ENCODE measurements at places on chromosomes 13 and 19. TPM values are rescaled to one million over a fixed set of nuclear protein-coding genes. Genes with fewer than 3 reads are reported as not detected.

GRCh38 chr19:35043906-35044305, 2.4 kb downstream of the HPN start:
- no peak for DNase-seq

- no peak for DNase-seq
Observed at GRCh38 chr19:15412832-15413231, 6.0 kb downstream of the AKAP8L start.

GRCh38 chr19:5067678-5068077, 98.8 kb downstream of the KDM4B start:
- no peak for DNase-seq

DNA sequence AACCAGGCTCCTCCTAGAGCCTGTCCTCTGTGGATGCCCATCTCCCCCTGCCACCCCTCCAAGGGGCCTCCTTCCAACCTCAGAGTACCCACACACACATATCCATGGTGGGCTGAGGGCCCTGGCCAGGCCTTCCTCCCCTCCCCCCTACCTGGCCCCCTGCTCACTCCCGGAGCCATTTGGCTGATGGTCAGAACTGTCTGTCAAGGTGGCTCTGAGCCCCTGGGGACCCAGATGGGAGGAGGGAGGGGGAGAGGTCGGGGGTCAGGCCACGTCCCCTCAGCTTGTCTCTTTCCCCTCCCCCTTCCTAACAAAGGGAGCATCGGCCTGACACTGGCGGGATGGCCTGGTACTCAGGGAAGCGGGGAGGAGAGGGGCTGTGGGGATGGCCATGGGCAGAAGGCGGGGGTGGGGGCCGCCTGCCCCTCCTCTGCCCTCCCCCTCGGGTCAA, 18.7 kb upstream of the POU2F2 start:
- DNase-seq: no peak

DNA sequence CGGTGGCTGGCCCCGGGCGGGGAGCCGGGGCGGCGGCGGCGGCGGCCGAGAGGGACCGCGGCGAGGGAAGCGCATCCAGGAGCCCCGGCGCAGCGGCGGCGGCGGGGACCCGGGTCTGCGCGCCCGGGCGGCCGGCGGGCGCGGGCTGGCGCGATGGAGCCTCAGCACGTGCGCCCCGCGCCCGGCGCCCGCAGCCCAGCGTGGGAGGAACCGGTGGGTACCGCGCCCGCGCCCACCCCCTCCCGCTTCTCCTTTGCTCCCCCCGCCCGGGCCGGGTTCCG, 7.8 kb upstream of the DGKH start:
- DNase-seq: no peak

GRCh38 chr19:42124386-42124901, 7.8 kb downstream of the POU2F2 start:
- DNase-seq: no peak

DNA sequence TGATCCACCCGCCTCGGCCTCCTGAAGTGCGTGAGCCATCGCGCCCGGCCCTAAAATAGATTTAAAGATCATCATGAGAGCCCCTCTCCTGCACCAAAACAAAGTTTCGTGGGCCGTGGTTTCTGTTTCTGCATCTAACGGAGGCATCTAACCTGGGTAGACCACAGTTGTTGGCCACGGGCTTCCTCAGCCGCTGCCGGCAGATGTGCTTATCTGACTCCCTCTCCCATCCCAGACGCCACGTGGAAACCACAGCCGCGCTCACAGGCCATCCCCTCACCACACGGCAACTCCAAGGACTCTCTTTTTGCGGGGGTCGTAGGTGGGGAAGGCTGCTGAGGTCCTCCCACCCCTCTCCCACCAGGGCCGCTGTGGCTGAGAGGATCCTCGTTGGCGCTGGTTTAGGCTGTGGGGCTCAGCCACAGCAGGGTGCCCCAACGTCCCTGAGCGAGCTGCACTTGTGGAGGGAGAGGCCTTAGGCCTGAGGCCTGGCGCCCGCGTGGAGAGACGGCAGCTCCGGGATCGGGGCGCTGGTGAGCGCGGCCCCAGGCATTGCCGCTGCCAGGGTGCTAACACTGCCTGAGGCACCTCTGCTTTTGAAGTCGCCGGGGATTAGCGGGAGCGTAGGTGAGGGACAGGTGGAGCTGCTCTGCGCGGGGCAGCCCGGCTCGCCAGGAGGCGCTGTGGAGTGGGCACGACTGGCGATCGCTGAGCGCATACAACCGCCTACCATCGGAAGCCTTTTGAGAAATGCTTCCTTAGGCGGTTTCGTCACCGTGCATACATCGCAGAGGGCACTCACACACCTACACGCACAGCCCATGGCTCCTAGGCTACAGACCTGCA, 8.9 kb downstream of the ZSCAN1 start:
- DNase-seq: no peak

GRCh38 chr13:75467040-75467728, 14.8 kb downstream of the TBC1D4 start:
- DNase-seq: no peak

SULT2A1 gene
- polyA plus RNA-seq: not detected

SIGLEC12 gene
- not detected for polyA plus RNA-seq

TDRD12 gene
- 0.09 TPM for polyA plus RNA-seq

All from GM23248 (cell line).